Left ventricle myocardium superior (tissue), 1 donor: ENCODE measurements at places on chromosomes 5 and 9. TPM values are rescaled to one million over a fixed set of nuclear protein-coding genes. Genes with fewer than 3 reads are reported as not detected.

Gene SLC6A19
- not detected for total RNA-seq

Gene GNE
- total RNA-seq, result 12.3 TPM

Gene WHRN
- total RNA-seq, result 0.57 TPM

Gene ACTBL2
- total RNA-seq, result not detected

Gene CAMK4
- total RNA-seq, result 0.10 TPM

Gene MARCOL
- total RNA-seq, result not detected

Gene PCSK5
- 4.1 TPM for total RNA-seq

Gene ATP10B
- not detected for total RNA-seq

Gene B4GALT7
- 15.4 TPM for total RNA-seq

Gene ANXA2R
- total RNA-seq, result 1.2 TPM

Gene IL5
- not detected for total RNA-seq

Gene ARAP3
- total RNA-seq, result 13.2 TPM

Gene FOXD4L4
- total RNA-seq, result not detected

Gene SPATA31E1
- not detected for total RNA-seq

Gene C9orf50
- total RNA-seq, result not detected

Gene LHX3
- not detected for total RNA-seq

Gene TNFSF8
- 0.77 TPM for total RNA-seq

- DNase-seq, result no peak
Observed at GRCh38 chr9:136786451-136786850, 4.7 kb upstream of the TMEM141 start.

- DNase-seq, result no peak
Observed at GRCh38 chr9:132645306-132645705, 24.5 kb downstream of the DDX31 start.

GRCh38 chr5:153623751-153624450 is 133.4 kb downstream of the GRIA1 start:
- DNase-seq, result no peak

GRCh38 chr9:125690679-125691078 is 16.3 kb downstream of the MAPKAP1 start:
- DNase-seq, result no peak

DNA sequence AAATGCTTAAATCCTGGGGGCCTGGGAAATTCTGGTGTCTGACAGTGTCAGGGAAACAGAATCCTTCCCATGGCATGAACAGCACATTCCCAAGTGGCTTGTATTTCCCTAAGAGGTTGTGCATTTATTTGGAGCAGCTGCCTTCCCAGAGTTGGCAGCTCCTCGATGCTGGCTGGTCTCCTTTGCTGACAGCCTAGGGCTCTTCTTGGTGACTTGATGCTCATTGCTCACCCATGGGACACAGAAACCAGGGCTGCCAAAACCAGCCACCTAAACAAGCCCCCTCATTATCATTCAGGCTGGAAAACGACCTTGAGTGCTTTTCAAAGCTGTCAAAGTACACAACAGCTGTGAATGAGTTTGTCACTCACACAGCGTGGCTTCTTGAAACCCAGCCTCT is 24.2 kb downstream of the ENHO start:
- DNase-seq, result no peak

GRCh38 chr5:78373231-78373630 is 12.8 kb downstream of the SCAMP1 start:
- DNase-seq, result no peak

DNA sequence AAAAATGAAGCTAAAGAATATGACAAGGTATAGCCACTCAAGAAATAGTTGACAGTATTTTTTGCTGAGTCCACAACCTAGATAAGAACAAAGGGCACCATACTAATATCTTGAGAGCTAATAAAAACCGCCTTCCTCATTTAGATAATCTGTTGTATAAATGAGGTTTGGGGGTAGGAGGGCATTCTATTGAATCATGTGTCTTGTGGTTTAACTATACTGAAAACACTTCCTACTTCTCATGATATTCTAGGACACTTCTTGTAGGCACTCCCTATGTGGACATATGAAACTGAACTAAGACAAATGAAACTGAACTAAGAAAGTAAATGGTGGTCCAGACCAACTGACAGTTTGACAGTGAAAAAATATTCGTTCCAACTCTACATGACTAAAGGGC is 1268.5 kb upstream of the C9orf72 start:
- no peak for DNase-seq

DNA sequence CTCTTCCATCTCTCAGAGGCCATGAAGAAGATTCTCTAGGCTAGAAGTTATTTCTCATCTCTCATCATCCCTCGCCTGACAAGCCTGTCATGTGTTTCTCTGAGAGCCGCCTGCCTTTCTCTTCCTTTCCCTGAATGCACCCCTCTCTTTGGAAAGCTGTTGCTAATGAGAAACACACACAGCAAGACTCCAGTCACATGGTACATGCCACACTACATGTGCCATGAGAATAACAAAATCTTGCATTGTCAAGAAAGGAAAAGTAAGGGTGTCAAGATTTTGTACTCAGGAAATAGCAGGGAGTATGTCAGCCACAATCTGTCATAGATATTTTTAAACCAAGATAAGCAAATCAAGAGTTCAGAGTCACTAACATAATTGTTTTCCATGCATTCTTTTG is 8.9 kb downstream of the AGXT2 start:
- DNase-seq, result no peak

DNA sequence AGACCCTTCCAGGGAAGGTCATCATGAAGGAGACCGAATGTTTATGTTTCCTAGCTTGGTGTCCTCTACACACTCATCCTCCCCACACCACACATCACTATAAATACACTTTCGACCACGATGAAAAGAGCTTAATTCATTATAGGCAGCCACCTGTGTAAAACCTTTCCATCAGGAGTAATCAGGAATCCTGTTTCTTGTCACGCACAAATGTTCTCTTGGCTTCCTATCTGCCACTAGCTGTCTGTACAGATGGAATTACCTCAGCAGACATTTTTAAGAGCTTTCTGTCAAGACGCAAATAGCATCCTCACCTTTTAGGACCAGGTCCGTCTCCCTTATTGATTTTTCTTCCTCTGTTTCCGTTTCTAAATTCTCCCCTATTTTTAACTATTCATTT is 79.1 kb downstream of the CYFIP2 start:
- DNase-seq, result no peak

GRCh38 chr5:113806904-113807303 is 293.4 kb downstream of the YTHDC2 start:
- DNase-seq, result no peak

GRCh38 chr5:77208507-77209163 is 1.8 kb upstream of the PDE8B start:
- DNase-seq, result peak; percentile 41

GRCh38 chr9:120662513-120662912 is 51.8 kb downstream of the MEGF9 start:
- DNase-seq, result no peak

- DNase-seq, result no peak
Observed at GRCh38 chr9:126401107-126401506, 74.5 kb downstream of the MVB12B start.

GRCh38 chr5:98755406-98755805 is 18.1 kb upstream of the RGMB start:
- no peak for DNase-seq

- DNase-seq, result no peak
Observed at GRCh38 chr9:129319076-129319937, 141.2 kb upstream of the IER5L start.

GRCh38 chr5:132103332-132103951 is 29.9 kb downstream of the CSF2 start:
- peak; percentile 86 for DNase-seq

DNA sequence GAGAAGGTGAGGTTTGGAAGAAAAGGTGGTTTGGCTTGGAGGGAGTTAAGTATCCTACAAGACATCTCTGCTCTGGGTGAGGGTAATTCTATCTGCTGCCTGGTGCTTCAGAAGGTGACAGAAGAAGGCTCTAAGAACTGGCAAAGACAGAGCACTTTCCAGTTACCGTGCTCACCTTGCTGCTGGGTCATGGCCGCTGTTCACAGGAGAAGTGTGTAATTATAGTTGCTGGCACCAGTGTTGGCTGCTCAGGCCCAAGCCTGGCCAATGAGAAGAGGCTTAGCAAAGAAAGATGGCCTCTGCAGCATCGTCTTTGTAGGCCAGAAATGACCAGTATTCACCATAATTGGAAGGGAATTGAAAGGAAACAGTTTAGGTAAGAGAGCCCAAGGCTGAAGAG is 37.9 kb upstream of the KLF9 start:
- DNase-seq, result no peak

- DNase-seq, result no peak
Observed at GRCh38 chr5:65866837-65867521, 59.4 kb upstream of the ERBIN start.

DNA sequence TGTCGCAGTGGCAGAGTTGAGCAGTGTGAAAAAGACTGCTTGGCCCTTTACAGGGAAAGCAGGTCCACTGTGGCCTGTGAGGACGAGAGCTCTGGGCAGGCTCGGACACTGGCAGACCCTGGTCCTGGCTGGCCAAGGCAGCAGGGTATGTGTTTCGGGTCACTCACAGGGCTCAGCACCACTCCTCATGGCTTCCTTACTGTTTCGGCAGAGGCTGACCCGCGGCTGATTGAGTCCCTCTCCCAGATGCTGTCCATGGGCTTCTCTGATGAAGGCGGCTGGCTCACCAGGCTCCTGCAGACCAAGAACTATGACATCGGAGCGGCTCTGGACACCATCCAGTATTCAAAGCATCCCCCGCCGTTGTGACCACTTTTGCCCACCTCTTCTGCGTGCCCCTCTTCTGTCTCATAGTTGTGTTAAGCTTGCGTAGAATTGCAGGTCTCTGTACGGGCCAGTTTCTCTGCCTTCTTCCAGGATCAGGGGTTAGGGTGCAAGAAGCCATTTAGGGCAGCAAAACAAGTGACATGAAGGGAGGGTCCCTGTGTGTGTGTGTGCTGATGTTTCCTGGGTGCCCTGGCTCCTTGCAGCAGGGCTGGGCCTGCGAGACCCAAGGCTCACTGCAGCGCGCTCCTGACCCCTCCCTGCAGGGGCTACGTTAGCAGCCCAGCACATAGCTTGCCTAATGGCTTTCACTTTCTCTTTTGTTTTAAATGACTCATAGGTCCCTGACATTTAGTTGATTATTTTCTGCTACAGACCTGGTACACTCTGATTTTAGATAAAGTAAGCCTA is 15.7 kb downstream of the SQSTM1 start:
- peak; percentile 41 for DNase-seq

DNA sequence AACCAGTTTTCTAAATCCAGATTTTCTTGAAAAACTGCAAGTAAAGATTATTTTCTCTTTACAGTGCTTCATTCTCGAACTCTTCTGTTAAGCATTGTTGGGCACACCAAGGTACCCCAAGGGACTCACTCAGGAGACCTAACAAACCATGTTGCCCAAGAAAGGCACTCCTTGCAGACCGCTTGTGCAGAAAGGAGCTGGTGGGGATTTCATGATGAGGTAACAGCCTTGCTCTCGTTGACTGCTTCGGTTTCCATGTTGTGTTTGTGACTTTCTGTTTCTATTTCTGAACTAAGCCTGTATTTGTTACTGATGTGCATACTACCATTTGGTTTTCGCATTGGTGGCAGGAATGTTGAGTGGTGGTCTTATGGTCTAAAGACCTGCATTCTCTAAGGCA is 266.6 kb upstream of the DAP start:
- no peak for DNase-seq

DNA sequence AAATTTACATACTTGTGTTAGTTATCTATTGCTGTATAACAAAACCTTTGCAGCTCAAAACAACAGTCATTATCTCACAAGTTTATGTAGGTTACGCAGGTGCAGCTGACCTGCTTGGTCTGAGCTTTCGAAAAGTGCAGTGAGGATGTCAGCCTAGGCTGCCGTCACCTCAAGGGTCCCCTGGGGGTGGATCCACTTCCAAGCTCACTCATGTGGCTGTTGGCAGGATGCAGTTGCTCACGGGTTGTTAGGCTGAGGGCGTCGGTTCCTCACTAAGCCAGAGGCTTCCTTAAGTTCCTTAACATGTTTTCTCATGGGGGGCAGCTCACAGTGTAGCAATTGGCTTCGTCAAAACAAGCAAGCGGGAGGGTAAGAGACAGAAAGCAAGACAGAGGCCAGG is 139.8 kb downstream of the DOCK8 start:
- no peak for DNase-seq

DNA sequence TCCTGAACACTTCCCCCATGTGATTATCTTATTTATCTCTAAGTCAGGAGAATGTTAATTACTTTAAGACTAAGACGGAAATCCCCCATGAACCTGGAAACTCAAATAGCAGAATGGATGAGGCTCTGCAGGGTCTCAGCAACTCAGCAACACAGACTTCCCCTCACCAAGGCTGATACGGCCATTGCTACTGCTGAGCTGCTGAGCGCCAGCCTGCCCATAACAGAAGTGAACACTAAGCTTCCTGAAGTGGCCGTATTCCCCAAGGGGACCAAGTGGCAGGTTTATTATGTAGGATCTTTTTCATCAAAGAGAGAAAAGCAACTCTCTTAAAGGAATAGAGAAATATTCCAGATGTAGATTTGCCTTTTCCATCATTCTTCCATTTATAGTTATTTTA is 311.1 kb downstream of the RFX3 start:
- DNase-seq, result no peak

- DNase-seq, result peak; percentile 71
Observed at GRCh38 chr5:36739751-36740221, 133.4 kb downstream of the SLC1A3 start.
